ENCODE measurements at places on chromosomes 7 and 10. TPM values are rescaled to one million over a fixed set of nuclear protein-coding genes. Genes with fewer than 3 reads are reported as not detected.

Gene CABCOCO1
- not detected for total RNA-seq

Gene ZNF365
- 3.3 TPM for total RNA-seq

Gene BEND7
- total RNA-seq, result 6.7 TPM

Gene MARVELD1
- total RNA-seq, result 34.7 TPM

Gene AKR1B15
- total RNA-seq, result not detected

Gene SOSTDC1
- total RNA-seq, result not detected

Data from A375 (cell line).